GM03348 (cell line): ENCODE measurements at places on chromosomes 1 and 21.

DNA sequence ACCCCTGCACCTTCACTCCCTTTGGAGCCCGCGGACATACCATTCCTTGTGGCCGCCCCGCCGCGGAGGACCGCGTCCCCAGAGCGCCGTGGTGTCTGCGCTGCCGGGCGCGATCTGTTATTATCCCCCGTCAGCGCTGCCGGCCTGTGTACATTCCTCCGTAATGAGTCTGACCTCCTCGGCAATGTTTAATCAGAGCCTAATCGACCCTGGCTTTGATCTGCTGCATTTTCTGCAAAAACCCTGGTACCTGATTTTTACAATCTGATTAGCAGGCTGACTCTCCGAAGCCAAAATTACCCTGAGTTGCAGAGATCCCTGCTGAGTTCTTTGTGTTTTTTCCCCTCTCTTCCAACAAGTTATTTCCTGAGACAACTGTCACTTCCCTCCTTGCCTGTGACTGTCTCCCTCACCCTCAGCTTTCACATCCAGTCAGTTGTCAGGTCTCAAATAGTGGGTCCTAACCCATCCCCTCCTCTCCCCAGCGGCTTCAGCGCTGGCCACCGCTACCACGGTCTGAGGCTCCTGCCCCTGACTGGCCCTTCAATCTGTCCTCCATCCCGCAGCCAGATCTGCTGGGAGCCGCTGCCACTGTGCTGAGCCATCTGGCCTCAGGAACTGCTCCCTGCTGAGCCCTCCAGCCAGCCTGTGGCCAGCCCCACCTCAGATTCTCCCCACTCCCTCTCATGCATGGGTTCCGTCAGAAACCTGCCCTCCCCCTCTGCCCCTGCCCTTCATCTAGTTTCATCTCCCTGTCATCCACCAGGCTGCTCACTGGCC lies 53.5 kb downstream of the GLIS1 start:
- no peak for DNase-seq

- DNase-seq = no peak
These were observed 34.3 kb upstream of the KCNA3 start for GRCh38 chr1:110708974-110709440.

- DNase-seq = peak; percentile 77
These were observed 35.2 kb downstream of the DNASE2B start for GRCh38 chr1:84433258-84434080.

GRCh38 chr1:185788386-185788785 lies 54.2 kb downstream of the HMCN1 start:
- no peak for DNase-seq

GRCh38 chr1:238241607-238242006 lies 350.9 kb upstream of the ZP4 start:
- no peak for DNase-seq

DNA sequence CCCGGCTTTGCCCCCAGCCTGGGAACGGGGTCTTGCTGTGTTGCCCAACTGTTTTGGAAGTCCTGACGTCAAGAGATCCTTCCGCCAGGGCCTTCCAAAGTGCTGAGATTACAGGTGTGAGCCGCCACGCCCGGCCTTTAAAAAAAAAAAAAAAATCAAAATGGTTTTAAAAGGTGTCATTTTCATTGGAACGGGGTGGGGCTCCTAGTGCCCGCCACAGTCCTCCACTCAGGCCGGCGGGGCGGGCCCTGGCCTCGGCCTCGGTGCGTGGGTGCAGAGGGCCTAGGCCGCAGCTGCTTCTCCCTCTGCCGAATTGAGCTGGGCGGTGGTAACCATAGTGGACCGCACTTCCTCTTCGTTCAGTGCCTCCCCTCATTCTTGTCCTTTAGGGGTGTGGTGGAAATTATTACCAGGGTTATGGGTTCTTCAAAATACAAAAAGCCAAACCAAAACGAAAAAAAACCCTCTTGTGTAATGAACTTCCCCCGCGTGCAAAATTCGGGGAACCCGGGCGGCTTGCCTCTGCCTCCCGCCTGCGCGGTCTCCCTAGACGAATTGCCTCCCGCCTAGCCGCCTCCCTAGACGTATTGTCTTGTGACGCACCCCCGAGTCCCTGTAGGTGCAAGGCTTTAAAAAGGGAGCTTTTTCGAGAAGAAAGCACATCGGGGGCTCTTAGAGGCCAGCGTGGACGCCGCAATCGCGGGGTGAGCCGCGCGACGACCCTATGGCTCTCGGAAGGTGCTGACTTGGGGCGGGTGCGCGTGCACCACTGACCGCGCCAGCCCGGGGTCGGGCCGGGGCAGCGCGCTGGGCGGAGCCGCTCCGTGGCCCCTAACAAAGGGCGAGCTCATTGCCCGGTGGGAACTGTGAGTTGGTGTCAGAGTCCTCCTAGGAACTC lies 10.5 kb upstream of the SPEN start:
- no peak for DNase-seq

DNA sequence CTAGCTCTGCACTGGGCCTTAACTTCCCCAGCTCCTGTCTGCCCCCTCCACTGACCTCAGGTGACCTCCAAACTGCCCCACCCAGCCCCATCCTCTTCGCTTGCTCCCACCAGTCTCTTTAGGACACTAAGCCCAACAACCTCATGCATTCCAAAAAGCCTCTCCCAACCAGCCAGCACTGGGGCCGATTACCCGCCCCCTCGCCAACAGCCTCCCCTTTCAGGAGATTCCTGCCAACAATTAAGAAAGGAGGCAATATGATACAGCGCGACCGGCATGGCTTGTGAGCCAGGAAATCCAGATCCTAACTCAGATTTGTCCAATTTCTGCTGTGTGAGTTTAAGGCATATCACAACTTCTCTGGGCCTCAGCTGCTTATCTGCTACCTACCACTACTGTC lies 14.7 kb downstream of the KANK4 start:
- no peak for DNase-seq

GRCh38 chr1:76494807-76495206 lies 372.5 kb upstream of the ST6GALNAC5 start:
- DNase-seq = no peak

DNA sequence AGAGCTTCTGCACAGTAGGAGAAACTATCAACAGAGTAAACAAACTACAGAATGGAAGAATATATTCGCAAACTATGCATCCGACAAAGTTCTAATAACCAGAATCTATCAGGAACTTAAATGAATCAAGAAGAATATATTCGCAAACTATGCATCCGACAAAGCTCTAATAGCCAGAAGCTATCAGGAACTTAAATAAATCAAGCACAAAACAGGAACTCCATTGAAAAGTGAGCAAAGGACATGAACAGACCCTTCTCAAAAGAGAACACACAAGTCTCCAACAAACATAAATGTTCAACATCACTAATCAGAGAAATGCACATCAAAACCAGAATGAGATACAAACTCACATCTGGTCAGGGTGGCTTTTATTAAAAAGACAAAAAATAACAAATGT lies 126.9 kb downstream of the VAV3 start:
- no peak for DNase-seq

DNA sequence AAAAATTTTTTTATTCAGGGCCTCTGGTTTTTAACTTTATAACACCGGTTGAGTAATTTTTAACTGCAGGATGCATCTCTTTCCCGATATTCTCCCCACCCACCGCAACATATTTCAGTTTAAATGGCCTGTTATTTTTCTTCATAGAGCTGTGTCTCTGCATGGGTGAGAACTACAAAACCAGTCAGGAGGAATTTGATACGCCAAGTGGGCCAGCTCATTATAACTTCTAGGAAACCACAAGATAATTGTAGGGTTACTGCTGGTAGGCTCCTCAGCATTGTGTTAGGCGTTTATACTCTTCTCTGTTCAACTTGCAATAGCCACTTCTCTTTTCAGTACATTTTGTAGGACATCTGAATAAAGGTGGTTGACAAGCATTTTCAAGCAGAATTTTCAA lies 169.7 kb downstream of the PBX1 start:
- no peak for DNase-seq

DNA sequence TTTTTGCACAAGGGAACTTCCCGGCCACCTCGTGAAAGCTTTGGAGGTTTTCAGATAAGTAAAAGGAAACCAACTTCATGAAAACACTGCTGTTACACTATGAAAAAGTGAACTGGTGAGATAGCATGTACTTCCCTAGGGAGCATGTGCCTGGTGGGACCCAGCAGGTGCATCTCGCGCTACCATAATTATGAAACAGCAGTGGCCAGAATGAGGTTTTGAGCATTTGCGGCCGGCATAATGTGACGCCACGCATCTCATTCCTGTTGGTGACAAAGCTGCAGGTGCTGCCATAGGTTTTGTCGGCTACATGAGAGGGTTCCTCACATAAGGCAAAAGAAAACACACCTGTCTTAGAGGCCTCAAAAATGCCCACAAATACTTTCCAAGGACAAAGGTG lies 1.7 kb downstream of the KRTAP10-3 start:
- DNase-seq = no peak

DNA sequence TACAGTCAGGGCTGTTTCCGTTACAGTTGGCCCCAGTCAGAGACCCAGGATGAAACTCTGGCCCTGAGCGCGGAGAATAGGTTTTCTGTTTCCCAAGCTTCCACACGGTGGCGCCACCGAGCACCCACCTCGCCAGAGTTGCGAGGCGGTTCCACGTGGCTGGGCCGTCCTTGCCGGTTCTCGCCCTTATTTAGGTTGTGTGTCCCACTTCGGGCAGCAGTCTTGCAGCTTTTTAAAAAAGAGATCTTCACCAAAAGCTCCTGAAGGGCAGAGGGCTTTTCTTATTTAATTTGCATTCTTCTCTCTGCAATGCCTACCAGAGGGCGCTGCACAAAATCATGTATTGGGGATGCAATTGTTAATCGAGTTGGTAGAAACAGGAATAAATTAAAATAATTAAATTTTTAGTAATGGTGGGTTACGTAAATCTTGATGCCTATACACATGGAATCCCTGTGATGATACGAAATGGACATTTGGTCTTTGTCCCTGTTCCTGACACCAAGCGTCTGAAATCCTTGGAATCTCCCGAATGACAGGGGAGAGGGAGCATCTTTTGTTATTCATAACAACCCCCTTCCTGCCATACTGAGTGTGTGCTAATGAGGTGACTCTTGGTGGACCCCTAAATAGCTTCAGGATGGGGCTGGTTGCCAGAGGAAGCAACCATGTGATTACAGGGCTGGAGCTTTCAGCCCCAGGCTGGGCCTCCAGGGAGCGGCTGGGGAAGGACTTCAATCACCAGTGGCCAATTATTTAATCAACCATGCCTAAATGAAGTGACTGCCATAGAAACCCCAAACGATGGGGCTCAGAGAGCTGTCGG lies 5.6 kb upstream of the S100A7 start:
- peak; percentile 75 for DNase-seq

DNA sequence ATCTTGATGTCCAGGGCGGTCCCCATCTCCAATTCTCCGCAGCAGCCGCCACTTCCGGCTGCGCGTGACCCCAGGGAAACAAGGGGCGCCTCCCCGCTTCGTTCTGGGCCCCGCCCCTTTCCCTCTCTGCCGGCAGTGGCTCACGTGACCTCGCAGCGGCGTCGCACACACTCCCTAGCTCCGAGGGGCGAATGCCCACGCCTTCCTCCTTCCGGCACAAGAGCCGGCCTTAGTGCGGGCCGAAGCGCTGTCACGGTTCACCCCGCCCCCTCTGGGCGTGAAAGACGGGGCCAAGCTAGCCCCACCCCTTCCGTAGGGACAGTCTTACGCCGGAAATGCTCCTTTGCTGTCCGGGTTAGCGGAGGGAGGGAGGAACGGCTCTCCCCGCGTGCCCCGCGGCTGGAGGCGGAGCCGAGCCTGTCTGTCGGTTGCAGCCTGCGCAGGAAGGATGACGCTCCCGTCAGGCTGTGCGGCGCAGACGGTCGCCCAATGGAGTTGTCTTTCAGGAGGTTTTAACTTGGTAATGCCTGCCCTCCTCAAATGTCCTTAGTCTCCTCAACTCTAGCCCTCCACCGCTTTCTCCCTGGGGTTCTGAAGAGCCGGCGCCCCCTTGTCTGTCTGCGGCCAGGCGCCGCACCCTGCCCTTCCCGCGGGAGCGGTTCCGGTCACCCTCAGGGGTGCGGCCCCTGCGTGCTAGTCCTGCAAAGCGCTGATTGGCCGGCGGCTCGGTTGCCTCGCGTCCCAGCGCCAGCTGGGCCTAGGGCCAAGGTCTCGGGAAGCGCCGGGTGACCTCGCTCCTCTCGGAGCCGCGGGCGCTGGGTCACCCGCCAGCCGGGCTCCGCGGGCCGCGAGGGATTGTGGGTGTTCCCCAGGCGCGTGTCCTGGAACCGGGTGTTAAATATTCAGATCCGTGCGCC lies at the start of gene VPS26C:
Gene VPS26C (minus strand): TSS at position 66 of the 917 bp plus-strand sequence. CDS start 40 bp downstream, at position 26.
- peak; percentile 96 for DNase-seq

- no peak for DNase-seq
These were observed 130.3 kb downstream of the CASZ1 start for GRCh38 chr1:10665930-10666850.

GRCh38 chr1:245278846-245279245 lies 124.1 kb downstream of the KIF26B start:
- no peak for DNase-seq

DNA sequence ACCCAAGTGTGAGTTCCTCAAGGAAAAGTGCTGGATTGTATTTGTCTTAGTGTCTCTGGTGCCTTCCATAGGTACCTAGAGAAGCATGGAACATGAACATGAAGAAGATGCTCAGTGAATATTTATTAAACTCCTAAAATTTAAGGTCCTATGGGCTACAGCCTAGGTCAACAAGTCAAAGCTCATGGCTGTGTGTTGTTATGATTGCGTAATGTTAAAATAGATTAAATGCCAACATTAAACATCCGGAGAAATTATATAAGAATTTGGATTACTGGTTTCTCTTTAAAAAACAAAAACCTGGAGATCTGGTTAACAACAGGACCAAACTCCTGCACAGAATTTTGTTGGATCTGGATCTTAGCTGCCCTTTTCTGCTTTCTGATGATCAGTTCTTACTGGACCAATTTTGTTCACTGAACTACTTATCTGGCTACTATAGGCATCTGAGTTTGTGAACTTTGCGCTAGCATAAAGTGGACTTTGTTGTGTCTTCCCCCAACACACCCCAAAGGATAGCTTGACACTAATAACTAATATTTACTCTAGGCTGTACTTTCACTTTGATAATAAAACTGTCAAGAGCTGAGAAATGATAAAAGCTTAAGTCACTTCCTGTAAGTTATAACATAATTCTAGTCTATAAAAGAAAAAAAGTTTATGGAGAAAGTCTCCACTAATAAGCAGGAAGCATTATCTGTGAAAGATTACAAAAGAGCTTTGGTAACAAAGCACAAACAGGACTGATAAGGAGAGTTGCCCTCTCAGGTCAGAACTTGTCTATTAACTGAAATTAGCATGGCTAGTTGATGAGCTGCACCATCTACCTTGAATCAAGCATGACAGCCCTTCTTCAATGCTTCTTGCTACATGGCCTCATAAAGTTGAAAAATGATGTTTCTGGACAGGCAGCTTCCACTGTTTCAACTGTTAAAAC lies 20.7 kb downstream of the F5 start:
- no peak for DNase-seq

GRCh38 chr1:37325509-37326437 lies 148.6 kb upstream of the ZC3H12A start:
- DNase-seq = no peak

DNA sequence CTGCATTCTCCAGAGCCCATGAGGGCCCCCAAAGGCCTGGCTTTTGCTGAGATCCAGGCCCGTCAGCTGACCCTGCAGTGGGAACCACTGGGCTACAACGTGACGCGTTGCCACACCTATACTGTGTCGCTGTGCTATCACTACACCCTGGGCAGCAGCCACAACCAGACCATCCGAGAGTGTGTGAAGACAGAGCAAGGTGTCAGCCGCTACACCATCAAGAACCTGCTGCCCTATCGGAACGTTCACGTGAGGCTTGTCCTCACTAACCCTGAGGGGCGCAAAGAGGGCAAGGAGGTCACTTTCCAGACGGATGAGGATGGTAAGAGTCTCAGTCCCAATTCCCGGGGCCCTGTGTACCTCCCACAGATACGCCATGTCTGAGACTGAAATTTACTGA lies 39.1 kb downstream of the PTPRU start:
- no peak for DNase-seq
